Stimulated activated CD8-positive, alpha-beta memory T cell treated with anti-CD3 and anti-CD28 coated beads, Interleukin-15, amount 100 ng/mL, for 48 hours (primary cell): ENCODE measurements at places on chromosomes 2 and 18.

DNA sequence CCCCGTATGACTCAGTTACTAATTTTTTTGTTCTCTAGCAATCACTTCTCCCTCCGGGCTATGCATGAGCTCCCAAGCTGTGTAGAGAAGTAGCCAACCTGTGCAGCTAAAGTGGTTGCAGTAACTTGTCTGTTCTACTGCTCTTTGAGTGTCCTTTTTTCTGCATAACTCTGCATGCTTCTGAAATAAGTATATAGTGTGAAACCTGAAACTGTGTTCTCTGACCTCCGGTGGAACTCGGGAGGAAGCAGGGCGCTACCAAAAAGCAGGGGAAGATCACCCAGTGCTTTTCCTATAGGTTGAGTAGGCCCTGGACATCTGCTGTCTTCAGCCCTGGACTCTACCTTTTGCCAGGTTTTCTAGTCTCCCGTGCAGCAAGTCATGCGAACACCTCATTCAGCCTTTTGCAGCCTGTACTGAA lies 47.8 kb downstream of the PHLPP1 start:
- no peak for DNase-seq

GRCh38 chr2:222842491-222843174 lies 18.2 kb upstream of the ACSL3 start:
- DNase-seq: no peak

GRCh38 chr2:95296880-95297487 lies at the start of gene KCNIP3:
Gene KCNIP3, plus strand, starts transcription at chr2:95297347. Its CDS starts 92 bp downstream, at chr2:95297439.
- DNase-seq: no peak

GRCh38 chr2:222622910-222623309 lies 33.0 kb downstream of the FARSB start:
- DNase-seq: no peak

DNA sequence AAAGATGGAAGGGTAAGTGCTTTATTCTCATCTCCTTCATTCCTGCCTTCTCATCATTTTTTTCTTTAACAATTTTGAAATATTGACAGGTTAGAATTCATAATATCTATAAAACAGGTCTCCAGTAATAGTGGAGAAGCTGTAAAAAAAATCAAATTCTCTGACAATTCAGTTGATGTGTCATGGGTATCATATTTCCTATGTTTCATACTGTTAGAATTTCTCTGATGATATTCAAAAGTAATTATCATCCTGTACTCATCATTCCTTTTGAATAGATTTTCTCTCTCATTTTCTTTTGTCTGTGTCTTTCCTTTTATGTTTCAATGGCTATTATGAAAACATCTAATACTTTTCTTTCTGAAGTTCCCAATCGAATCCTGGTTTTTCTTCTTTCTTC lies 97.7 kb downstream of the CPS1 start:
- no peak for DNase-seq

DNA sequence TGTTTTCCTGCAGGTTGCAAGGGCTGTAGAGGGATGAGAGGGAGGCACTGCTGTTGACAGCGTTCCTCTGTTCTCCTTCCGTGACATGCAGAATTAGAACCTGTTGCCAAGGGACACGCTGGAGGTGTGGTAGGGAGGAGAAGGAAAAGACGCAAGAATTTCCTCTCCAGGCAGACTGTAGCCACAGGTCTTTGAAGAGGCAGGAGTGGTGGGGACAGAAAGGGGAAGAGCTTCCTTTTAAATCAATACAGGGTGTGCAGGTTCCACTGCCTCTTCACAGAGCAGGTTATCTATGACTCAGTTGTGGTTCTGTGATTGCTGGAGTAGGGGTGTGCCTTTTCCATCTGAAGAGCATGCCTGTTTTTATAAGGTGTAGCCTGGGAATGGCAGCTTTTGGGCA lies 133.0 kb downstream of the WDSUB1 start:
- DNase-seq: no peak

GRCh38 chr2:75548036-75548573 lies 12.6 kb downstream of the EVA1A start:
- DNase-seq: no peak

DNA sequence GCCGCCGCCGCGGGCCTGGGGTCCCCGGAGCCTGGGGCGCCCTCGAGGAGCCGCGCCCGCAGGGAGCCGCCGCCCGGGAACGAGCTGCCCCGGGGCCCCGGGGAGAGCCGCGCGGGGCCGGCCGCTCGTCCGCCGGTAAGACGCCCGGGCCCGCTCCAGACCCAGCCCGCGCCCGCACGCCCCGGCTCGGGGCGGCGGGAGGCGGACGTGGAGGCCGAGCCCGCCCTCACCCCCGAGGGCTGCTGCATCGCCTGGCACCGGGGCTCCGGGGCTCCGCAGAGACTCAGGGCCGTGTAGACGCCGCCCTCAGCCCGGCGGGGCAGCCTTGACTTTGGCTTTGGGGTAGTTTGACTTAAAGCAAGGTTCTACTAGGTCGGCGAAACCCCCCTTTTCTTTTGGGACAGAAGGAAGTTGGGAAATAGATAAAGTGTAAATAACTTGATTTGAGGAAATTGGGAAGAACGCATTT lies 335 bp downstream of the ERFE start:
- no peak for DNase-seq

DNA sequence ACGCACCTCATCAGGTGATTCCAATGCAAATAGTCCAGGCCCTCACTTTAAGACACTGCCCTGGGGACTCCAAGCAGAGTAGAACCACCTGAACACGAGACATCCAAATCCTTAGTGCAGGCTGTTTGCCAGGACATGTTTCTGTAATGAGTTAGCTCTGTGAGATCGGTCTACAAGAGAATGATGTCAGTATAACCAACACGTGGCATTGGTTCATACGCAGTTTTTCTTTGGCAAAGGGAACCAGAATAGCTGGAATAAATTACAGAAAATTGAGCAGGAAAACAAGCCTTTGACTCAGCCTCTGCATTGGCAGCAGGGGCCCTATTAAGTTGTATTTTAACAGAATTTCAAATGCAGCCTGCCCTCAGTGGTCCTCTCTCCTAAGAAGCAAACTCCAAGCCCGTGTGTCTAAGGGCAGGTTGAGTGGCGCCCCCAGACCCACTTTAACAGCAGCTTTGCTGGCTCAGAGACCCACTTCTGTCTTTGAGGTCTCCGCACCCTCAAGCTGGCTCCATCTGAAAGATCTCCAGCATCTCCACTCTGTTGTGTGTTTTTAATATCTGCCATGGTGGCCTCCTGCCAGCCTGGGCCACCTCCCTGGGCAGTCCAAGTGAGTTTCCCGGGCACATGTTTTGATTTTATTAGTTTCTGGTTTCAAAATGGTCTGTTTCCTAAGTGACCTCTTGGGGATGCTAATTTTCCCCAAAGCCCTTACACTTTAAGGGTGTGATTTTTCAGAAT lies 61.3 kb downstream of the ALPK2 start:
- no peak for DNase-seq

DNA sequence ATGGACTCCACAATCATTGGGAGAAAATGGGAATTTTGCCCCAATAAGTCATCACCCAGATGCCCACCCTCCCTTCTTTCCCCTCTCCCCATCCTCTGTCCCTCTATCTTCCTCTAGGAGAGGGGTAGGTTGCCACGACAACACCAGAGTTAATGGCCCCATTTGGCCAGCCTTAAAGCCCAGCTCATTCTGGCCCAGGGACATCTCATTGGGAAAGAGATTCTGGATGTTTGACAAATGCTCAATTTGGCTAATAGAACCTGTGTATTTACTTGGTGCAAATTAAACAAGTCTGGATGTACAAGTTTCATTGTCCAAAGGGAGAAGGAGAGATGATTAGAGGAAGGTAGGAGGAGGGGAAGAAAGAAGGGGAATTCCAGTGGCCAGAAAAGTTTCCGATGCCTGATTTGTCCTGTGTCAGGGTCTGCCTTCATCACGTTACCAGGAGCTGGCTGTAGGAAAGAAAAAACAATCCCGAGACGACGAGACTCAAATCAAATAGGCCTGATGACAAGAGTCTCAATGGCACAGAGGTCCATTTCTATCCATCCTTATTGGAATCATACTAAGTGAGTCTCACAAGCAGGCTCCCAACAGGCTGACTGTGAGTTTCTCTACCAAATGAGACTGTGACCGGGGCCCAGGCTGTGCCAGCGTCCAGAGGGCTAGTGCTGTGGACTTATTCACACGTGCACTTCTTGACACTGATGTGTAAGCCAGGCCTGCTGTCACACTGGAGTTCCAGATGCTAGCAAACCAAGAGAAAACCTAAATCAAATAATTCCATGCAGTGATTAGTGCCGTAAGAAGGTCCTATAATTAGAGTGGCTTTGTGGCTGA lies 265.2 kb upstream of the APCDD1 start:
- no peak for DNase-seq

DNA sequence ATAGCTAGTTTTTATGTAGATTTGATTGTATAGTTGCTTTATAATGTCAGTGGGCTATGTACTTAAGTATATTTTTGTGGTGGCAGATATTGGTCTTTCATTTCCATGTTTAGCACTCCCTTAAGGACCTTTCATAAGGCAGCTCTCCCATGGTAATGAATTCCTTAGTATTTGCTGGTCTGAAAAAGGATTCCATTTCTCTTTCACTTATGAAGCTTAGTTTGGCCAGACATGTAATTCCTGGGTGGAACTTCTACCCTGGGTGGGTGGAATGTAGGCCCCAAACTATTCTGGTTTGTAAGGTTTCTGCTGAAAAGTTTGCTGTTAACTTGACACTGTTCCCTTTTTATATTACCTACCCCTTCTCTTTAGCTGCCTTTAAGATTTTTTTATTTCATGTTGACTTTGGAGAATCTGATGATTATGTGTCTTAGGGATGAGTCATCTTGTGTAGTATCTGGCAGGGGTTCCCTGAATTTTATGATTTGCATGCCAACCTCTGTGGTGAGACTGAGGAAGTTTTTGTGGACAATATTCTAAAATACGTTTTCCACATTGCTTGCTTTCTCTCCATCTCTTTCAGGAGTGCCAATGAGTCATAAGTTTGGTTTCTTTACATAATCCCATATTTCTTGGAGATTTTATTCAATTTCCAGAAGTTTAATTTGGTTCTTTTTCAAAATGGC lies 65.4 kb upstream of the VRK2 start:
- no peak for DNase-seq

- no peak for DNase-seq
Observed at GRCh38 chr18:11070593-11070992, 78.8 kb downstream of the PIEZO2 start.

DNA sequence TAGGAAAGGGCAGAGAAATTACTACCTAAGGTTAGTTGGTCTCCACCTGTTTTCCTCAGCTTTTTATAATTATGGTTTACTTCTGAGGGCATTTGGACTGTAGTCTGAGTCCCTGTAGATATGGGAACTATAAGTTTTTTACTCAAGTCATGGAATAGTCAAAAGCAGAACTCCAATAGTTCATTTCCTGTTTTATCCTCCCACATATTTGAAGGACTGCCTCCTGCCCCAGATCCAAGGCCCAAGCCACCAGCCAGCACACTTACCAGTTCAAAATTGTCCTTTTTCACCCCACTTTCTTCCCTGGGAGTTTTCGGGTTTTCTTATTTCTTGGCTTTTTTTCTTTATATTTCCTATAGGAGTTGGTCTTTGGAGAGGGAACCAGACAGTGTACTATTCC lies 164.1 kb downstream of the MBD5 start:
- no peak for DNase-seq

DNA sequence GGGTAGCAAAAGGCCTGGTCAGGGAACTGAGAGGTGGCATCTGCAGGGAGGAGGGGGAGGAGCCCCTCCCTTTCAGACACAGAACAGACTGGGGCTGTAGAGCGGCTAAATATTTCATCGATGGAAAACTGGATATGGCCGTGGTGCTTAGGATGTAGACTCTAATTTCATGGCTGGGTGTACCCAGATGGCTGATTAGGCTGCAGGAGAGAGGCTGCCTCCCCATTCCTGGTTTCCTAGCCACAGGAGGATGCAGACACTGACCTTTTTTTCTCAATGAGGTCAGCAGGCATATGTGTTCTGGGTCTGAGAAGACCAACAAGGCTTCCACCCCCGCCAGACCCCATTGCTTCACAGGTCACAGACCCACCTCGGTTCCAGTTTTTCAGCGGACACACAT lies 79.3 kb upstream of the STPG4 start:
- no peak for DNase-seq
